Keratinocyte (primary cell): ENCODE measurements at places on chromosomes 3 and 15. TPM values are rescaled to one million over a fixed set of nuclear protein-coding genes. Genes with fewer than 3 reads are reported as not detected.

Gene HDC
- not detected in 3 replicates for polyA plus RNA-seq

Gene NXPE3
- 15.8 to 19.9 TPM (median 16.8 TPM) in 3 replicates for polyA plus RNA-seq

Gene MTMR10
- polyA plus RNA-seq, result 10.8 to 16.2 TPM (median 15.5 TPM) in 3 replicates

Gene PLA2G4B
- 3.9 to 9.8 TPM (median 8.6 TPM) in 3 replicates for polyA plus RNA-seq

Gene LRTM1
- polyA plus RNA-seq, result not detected in 3 replicates

Gene PODXL2
- polyA plus RNA-seq, result 1.3 to 2.4 TPM (median 1.6 TPM) in 3 replicates

Gene GPR62
- polyA plus RNA-seq, result not detected in 3 replicates

Gene SAMMSON
- polyA plus RNA-seq, result not detected in 3 replicates

Gene PPP2R3A
- polyA plus RNA-seq, result 10.3 to 11.8 TPM (median 11.1 TPM) in 3 replicates

Gene CMTM8
- polyA plus RNA-seq, result 1.1 to 1.9 TPM (median 1.6 TPM) in 3 replicates

Gene SI
- not detected in 3 replicates for polyA plus RNA-seq

Gene CP
- 0.03 TPM in 1 of 3 replicates, not detected in the others for polyA plus RNA-seq

Gene SLC35A5
- 23.8 to 31.8 TPM (median 27.8 TPM) in 3 replicates for polyA plus RNA-seq

Gene ACKR4
- polyA plus RNA-seq, result 0.14 to 0.67 TPM (median 0.57 TPM) in 3 replicates

Gene CATSPER2
- polyA plus RNA-seq, result 1.7 to 4.2 TPM (median 3.5 TPM) in 3 replicates

Gene SLC38A3
- polyA plus RNA-seq, result not detected in 3 replicates

Gene FAH
- polyA plus RNA-seq, result 29.4 to 36.1 TPM (median 32.0 TPM) in 3 replicates

Gene GOLGA6L10
- 0.36 to 1.6 TPM (median 1.3 TPM) in 3 replicates for polyA plus RNA-seq

Gene AMOTL2
- 39.8 to 57.2 TPM (median 45.6 TPM) in 3 replicates for polyA plus RNA-seq

Gene SLC27A2
- polyA plus RNA-seq, result 0.15 to 0.34 TPM (median 0.31 TPM) in 3 replicates

Gene PLSCR5
- polyA plus RNA-seq, result not detected in 3 replicates
